ENCODE measurements at places on chromosomes 2 and 18. TPM values are rescaled to one million over a fixed set of nuclear protein-coding genes. Genes with fewer than 3 reads are reported as not detected.

DNA sequence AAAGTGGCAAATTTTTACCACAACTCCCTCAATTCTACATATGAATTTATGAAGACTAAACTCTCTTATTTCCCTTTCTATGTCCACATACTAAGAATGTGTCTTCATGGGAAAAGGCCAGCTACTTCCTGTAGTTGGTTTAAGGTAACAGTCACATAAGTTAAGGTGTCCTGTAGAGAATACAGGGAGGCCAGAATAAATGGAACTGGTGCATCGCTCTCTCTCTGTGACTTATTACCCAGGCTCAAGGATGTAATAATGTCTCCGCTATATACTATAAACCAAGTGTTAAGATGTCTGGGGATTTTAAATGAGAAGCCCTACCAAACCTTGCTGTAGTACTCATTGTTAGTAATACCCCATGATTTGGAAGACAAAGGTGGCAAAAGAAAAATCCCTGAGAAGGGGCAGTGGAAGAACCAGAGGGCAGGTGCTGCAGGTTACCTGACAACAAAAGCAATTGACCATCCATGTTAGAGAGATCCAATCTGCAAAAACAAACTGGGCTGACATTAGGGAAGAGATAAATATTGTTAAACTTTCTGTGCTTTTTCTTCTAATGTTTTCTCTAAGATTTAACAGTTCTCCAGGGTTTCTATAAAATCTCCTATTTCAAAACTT lies 372.8 kb downstream of the TMX3 start:
- H3K27ac ChIP-seq: no peak overlapping the region
- no peaks in the 10 kb centered on the region for H3K36me3 ChIP-seq
- no peaks in the 10 kb centered on the region for H3K27me3 ChIP-seq
- DNase-seq: no peak
- H3K4me1 ChIP-seq: no peaks in the 10 kb centered on the region
- H3K4me3 ChIP-seq: no peak overlapping the region

DNA sequence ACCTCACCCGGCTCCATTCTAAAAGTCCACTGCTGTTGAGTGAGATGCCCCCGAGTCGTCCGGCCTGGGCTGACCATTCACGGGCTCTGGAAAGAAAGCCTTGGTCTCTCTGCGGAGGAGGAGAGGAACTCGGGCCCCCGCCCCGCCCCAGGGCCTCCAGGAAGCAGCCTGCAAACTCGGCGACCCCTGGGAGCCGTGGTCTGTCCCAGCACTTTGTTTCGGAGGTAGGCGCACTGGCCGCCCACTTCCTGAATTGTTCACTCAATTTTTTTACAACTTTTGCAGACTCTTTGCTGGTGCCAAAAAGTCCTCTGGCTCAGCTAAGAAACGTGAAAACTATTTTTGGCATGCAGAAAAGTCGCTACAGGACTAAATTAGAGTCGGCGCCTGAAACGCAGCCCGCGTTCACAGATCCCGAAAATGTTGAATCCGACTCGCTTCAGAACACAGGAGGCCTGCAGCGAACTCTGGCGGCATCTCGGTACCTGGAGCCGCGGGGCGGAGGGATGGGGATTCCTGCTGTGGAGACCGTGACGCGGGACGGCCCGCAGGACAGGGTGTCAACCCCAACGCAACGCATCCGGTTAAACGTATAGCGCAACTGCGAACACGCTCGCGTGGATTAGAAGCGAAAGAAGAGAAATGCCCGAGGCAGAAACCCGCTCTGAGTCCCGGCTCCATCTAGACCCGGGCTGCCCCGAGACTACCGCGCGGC lies 1.5 kb downstream of the PXDN start:
- peaks cover 3% of the 10 kb centered on the region for H3K4me1 ChIP-seq
- no peaks in the 10 kb centered on the region for H3K27me3 ChIP-seq
- H3K36me3 ChIP-seq: peaks cover 20% of the 10 kb centered on the region
- peak overlapping the region; percentile 84 for H3K4me3 ChIP-seq
- peak; percentile 90 for DNase-seq

Gene ABCG8
- total RNA-seq: not detected

Gene MLPH
- 0.75 TPM for total RNA-seq

DNA sequence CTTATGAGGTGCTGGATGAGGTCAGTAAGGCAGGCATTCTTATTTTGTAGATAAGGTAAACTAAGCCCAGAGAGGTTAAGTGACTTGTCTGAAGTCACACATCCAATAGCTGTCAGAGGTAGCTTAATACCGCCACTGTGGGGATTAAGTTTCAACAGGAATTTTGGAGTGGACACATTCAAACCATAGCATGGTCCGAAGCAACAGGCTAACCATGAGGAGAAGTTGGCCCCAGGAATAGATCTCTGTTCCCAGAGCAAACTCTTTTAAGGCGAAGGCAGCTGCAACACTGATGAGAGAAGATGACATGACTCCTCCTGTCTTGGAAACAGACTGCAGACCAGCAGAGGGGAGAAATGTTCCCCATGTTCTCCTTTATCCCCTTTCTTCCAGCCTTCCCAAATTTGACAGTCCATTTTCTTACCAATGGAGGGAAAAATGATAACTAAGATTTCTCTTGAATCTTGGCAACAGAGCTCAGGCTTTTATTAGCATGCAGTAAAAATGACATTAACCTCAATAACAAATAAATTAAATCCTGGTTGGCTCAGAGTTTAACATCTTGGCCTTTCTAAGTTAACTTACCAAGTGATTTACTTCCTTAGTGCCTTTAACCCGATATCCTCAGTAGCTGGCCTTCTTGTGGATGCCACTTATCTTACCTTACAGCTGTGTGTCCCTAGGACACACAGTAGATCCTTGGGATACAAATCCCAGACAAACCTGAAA lies 67.9 kb upstream of the STPG4 start:
- no peak overlapping the region for H3K27ac ChIP-seq
- no peaks in the 10 kb centered on the region for H3K27me3 ChIP-seq
- no peak for DNase-seq
- H3K36me3 ChIP-seq: no peaks in the 10 kb centered on the region

GRCh38 chr18:32674491-32674890 lies 98.3 kb downstream of the KLHL14 start:
- DNase-seq: no peak
- no peak overlapping the region for H3K27ac ChIP-seq
- H3K4me1 ChIP-seq: no peaks in the 10 kb centered on the region
- H3K4me3 ChIP-seq: no peak overlapping the region

GRCh38 chr2:174059178-174059883 lies 94.2 kb upstream of the SP3 start:
- H3K4me1 ChIP-seq: peaks cover 15% of the 10 kb centered on the region
- H3K4me3 ChIP-seq: peak overlapping the region; percentile 50
- DNase-seq: no peak
- no peak overlapping the region for H3K27ac ChIP-seq
- no peaks in the 10 kb centered on the region for H3K36me3 ChIP-seq

Gene GAREM2
- total RNA-seq: 11.5 TPM

DNA sequence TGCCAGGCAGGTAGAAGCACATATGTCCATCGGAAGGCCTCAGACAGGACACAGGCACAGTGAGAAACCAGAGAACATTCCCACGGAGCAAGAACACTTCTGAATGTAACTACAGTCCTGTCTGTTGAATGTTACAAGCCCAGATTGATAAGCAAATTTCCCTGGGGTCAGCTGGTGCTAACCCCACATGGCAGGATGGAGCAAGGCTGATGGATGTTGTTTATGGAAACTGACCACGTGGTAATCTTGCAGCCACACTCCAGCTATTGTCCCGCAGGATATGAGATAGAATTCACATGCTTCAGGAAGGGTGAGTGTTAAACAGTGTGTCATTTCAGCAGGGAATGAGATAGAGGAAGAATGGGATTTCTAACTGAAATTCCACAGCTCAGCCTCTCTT lies 138.8 kb upstream of the COPS8 start:
- H3K4me1 ChIP-seq: peaks cover 12% of the 10 kb centered on the region
- peak; percentile 31 for DNase-seq
- H3K27ac ChIP-seq: no peak overlapping the region

DNA sequence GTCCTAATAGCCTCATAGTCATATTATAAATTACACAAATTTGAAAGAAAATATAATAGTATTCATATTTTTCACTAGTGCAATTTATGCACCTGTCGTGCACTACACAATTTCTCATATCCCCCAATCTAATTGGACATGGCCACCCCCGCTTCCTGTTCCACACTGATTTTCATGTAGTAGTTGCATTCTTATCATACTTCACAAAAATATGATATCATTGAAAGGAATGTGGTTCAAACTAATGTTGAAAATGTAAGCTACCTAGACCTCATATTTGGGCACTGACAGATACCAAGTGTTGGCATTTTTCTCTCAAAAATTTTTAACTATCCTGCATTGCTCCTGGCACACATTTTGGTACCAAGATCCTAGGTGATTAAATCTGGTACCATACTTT lies 985.5 kb upstream of the POU3F3 start:
- no peaks in the 10 kb centered on the region for H3K4me1 ChIP-seq
- H3K4me3 ChIP-seq: no peak overlapping the region
- H3K36me3 ChIP-seq: no peaks in the 10 kb centered on the region
- no peak for DNase-seq

- no peaks in the 10 kb centered on the region for H3K4me1 ChIP-seq
- H3K4me3 ChIP-seq: no peak overlapping the region
- H3K36me3 ChIP-seq: no peaks in the 10 kb centered on the region
- no peaks in the 10 kb centered on the region for H3K27me3 ChIP-seq
Measured at GRCh38 chr2:225739328-225739727, 339.8 kb downstream of the NYAP2 start.

Gene GPR75
- 6.0 TPM for total RNA-seq

GRCh38 chr2:33670392-33670937 lies 71.4 kb upstream of the FAM98A start:
- H3K27ac ChIP-seq: no peak overlapping the region
- no peaks in the 10 kb centered on the region for H3K36me3 ChIP-seq
- peak; percentile 65 for DNase-seq
- no peaks in the 10 kb centered on the region for H3K27me3 ChIP-seq
- H3K4me3 ChIP-seq: no peak overlapping the region
- H3K4me1 ChIP-seq: no peaks in the 10 kb centered on the region

Gene RGPD4
- total RNA-seq: 0.07 TPM

GRCh38 chr2:27807476-27807875 lies 36.0 kb downstream of the MRPL33 start:
- H3K27ac ChIP-seq: no peak overlapping the region
- H3K4me1 ChIP-seq: no peaks in the 10 kb centered on the region
- peak; percentile 80 for DNase-seq
- no peaks in the 10 kb centered on the region for H3K36me3 ChIP-seq

DNA sequence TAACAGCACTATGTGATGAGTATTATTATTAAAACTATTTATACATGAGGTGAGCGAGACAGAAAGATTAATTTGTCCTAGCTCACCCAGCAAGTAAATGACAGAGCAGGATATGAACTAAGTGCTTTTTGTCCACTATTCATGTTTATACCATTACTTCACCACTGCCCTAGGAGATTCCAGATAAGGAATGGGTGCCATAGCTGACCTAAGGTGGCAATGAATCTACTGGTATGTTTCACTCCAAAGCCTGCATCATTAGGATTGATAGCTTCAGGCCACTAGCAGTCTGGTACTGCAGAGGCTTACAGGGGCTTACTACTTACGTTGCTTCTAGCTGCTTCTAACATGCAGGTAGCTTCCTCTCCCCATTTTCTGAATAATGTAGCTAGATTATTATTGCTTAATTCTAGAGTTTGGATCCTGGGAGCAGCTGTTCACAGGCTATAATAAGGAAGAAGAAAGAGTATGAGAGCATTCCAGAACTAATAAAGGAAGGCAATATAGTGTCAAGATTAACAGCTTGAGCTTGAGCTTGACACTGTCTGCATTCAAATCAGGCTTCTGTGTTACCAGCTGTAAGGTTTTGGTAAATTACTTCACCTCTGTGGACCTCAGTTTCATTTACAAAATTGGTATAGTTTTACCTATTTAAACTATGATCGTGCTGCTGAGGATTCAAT lies 153.7 kb downstream of the GALNT3 start:
- no peaks in the 10 kb centered on the region for H3K36me3 ChIP-seq
- no peaks in the 10 kb centered on the region for H3K4me1 ChIP-seq
- H3K27ac ChIP-seq: no peak overlapping the region
- H3K27me3 ChIP-seq: no peaks in the 10 kb centered on the region
- no peak overlapping the region for H3K4me3 ChIP-seq
- DNase-seq: no peak

GRCh38 chr2:148979164-148979918 lies 59.2 kb upstream of the LYPD6B start:
- H3K4me3 ChIP-seq: no peak overlapping the region
- no peak overlapping the region for H3K27ac ChIP-seq

GRCh38 chr2:223238301-223238700 lies 186.3 kb downstream of the KCNE4 start:
- DNase-seq: no peak
- H3K27me3 ChIP-seq: no peaks in the 10 kb centered on the region
- H3K27ac ChIP-seq: no peak overlapping the region
- no peak overlapping the region for H3K4me3 ChIP-seq
- H3K36me3 ChIP-seq: no peaks in the 10 kb centered on the region

DNA sequence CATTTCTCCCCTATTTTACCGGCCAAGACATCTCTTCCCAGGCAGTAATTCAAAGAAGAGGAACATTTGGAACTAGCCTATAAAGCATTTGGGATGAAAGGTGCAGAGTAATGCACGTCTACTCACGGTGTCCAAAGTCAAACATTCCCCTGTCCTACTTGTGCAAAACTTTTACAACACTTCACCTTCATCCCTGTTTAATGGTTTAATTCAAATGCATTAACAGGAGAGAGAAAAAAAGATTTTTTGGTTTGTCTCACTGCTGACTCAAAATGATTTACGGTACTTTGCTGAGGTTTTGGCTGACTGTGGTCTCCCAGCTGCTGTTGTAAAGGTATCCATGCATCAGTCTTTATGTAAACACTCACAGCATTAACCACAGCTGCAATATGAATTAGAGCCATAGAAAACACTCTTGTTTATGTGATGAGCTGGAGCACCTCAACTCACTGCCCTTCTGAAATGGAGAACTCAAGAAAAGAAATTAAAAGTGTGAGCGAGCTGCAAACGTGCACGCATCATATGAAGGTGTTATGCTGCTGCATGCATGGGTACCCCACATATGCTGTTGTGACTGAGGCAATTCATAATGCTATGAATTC lies 220.5 kb downstream of the PIEZO2 start:
- no peak overlapping the region for H3K4me3 ChIP-seq
- H3K27ac ChIP-seq: no peak overlapping the region

GRCh38 chr2:146131048-146131447 lies 1611.1 kb upstream of the ZEB2 start:
- no peaks in the 10 kb centered on the region for H3K4me1 ChIP-seq
- no peak for DNase-seq
- no peaks in the 10 kb centered on the region for H3K36me3 ChIP-seq
- peaks cover 14% of the 10 kb centered on the region for H3K27me3 ChIP-seq
- no peak overlapping the region for H3K27ac ChIP-seq

DNA sequence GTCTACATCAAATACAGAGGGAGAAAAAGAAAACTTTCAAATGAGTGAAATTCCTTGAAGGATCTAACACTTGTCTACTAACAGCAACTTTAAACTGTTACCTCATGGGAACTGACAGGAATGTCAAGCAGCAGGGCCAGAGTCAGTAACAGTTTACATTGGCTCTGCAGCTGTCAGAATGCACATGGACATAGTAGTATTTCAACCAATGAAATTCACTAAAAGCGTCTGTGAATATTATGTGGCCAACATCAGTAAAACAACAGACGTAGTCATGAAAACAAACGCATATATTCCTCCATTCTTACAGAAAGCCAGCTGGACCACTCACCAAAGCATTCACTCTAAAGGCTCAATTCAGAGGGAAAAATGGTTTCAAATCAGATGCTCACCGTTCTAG lies 79.3 kb upstream of the RNU4ATAC start:
- no peak overlapping the region for H3K27ac ChIP-seq
- H3K36me3 ChIP-seq: peaks cover 82% of the 10 kb centered on the region
- H3K4me3 ChIP-seq: no peak overlapping the region
- no peak for DNase-seq
- H3K27me3 ChIP-seq: no peaks in the 10 kb centered on the region
- H3K4me1 ChIP-seq: peaks cover 11% of the 10 kb centered on the region

Gene DBI
- 157 TPM for total RNA-seq
